ENCODE measurements at places on chromosomes 11 and 22. TPM values are rescaled to one million over a fixed set of nuclear protein-coding genes. Genes with fewer than 3 reads are reported as not detected.

Gene LAYN
- 25.6 TPM for total RNA-seq

- H3K4me3 ChIP-seq, result no peak overlapping the region
- no peaks in the 10 kb centered on the region for H3K36me3 ChIP-seq
- no peak for DNase-seq
These were observed 249.9 kb downstream of the TTC28 start for GRCh38 chr22:28429711-28430110.

DNA sequence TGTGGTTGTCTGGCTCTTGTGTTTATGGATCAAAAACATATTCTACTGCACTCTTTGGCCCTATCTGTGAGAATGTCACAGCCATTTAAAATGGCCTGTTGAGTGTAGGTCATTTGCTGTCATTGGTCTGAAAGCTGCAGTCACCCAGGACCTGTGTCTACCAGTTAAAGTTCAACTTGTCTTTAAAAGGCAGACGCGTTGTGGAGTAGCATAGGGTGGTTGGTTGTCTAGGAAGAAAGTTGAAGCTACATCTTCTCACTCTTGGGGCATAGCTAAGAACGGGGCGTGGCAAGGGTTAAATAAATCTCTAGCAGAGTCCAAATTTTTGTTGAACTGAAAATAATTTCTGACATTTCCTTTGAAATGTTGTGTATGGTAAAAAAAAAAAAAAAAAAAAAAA, 110.7 kb upstream of the E2F8 start:
- H3K27ac ChIP-seq, result no peak overlapping the region
- no peak for DNase-seq
- no peaks in the 10 kb centered on the region for H3K36me3 ChIP-seq
- H3K4me3 ChIP-seq, result no peak overlapping the region
- H3K4me1 ChIP-seq, result peaks cover 7% of the 10 kb centered on the region
- no peaks in the 10 kb centered on the region for H3K27me3 ChIP-seq

DNA sequence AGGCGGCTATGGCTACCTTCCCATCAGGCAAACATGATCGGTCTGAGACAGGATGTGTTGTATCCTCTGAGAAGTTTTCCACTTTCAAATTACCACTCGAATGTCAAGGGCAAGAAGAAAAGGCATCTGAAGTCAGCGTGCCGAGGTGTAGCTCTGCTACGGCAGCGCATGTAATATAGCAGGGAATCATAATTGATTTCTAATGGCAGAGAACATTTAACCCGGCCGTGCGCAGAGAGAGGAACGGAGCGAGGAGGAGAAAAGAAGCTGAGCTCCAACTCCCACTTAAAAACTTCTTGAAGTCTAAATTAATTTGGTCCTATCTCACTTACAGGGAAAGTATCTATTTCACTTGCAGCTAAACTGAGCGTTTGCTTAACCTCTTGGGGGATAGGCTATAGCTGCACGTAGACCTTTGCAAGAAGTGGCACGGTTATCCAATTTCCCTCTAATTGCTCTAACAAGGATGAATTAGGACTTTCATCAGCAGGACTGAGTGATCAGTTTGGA, 137.3 kb upstream of the KIRREL3 start:
- H3K27ac ChIP-seq, result no peak overlapping the region
- no peak for DNase-seq
- no peaks in the 10 kb centered on the region for H3K36me3 ChIP-seq
- H3K4me1 ChIP-seq, result no peaks in the 10 kb centered on the region
- no peaks in the 10 kb centered on the region for H3K27me3 ChIP-seq
- no peak overlapping the region for H3K4me3 ChIP-seq

Gene FKBP2
- 53.0 TPM for total RNA-seq

GRCh38 chr11:111571829-111572501, 30.3 kb upstream of the SIK2 start:
- no peaks in the 10 kb centered on the region for H3K27me3 ChIP-seq
- peaks cover 3% of the 10 kb centered on the region for H3K4me1 ChIP-seq
- DNase-seq, result no peak
- H3K27ac ChIP-seq, result no peak overlapping the region
- H3K4me3 ChIP-seq, result no peak overlapping the region

GRCh38 chr11:92750794-92751193, 218.7 kb upstream of the MTNR1B start:
- no peak overlapping the region for H3K4me3 ChIP-seq
- no peak overlapping the region for H3K27ac ChIP-seq
- no peaks in the 10 kb centered on the region for H3K36me3 ChIP-seq
- no peaks in the 10 kb centered on the region for H3K4me1 ChIP-seq
- no peaks in the 10 kb centered on the region for H3K27me3 ChIP-seq

- H3K36me3 ChIP-seq, result no peaks in the 10 kb centered on the region
- H3K4me1 ChIP-seq, result no peaks in the 10 kb centered on the region
- H3K27ac ChIP-seq, result no peak overlapping the region
- DNase-seq, result no peak
These were observed 8.4 kb downstream of the FXYD6 start for GRCh38 chr11:117868088-117868487.
